ENCODE measurements at places on chromosomes 1 and 21.

DNA sequence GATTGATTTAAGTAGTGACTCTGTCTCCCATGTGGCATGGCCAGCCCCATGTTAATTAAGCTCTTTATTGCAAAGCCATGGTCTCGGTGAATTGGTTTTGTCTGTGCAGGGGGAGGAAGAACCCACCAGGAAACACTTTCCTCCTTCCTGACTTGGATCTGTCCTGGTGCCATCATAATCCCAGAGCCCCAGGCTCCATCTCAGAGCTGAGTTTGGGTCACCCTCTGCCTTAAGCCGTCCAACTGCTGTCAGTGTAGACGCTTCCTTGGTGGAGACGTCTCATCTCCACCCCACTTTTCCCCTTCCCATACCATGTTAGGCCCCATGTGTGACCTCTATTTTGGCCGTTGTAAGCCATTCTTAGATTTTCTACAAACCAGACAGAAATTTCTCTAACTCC, 36.0 kb upstream of the COL6A2 start:
- no peak for DNase-seq

- no peak for DNase-seq
Observed at GRCh38 chr1:188889166-188889565, 1588.5 kb downstream of the BRINP3 start.

DNA sequence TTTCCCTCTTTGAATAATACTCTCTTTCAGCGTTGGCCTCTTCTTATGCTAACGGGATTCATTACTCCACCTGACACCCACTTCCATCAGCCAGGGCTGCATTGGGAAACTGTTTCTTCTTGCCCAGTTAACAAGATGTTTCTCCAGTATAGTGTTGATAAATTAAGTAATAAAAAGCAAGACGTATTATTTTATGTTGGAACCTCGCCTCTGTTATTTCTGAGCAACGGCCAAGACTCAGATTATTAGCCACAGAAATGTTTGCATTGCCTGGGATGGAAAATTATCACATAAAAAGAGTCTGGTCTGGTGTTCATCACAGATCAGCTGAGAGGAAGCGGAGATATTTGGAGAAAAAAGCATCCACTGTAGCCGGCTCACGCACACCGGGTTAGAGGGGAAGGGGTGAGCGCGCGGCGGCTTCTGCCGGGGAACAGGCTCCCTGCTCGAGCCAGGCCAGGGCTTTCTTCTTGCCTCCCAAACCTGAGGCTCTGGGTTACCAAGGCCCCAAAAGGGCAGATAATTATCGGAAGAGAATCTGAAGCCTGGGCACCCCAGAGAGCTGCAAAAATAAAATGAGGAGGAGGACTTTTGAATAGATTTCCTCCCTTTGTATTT, 189.5 kb downstream of the PRDM16 start:
- DNase-seq = no peak

- DNase-seq = no peak
Observed at GRCh38 chr1:30842697-30843354, 65.7 kb downstream of the SDC3 start.

DNA sequence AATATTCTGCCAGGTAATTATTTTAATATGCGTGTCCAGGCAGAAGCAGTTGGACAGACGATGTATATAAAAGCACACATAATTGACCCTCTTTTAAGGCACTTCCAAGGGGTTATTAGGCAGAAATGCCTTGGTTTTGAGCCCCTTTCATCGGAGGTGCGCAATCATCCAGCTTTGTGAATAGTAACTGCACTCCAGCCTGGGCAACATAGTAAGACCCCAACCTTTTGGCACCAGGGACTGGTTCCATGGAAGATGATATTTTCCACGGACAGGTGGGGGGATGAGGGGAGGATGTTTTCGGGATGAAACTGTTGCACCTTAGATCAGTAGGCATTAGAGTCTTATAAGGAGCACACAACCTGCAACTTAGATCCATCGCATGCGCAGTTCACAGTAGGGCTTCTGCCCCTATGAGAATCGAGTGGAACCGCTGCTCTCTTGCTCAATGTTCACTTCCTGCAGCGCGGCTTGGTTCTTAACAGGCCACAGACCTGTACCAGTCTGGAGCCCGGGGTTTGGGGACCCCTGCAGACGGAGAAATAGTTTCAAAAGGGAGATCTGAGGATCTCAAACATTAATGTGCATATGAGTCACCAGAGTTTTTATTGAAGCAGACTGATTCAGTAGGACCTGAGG, 1.8 kb upstream of the MCOLN2 start:
- DNase-seq = peak; percentile 80

GRCh38 chr1:202263628-202264027, 70.0 kb downstream of the LGR6 start:
- no peak for DNase-seq

DNA sequence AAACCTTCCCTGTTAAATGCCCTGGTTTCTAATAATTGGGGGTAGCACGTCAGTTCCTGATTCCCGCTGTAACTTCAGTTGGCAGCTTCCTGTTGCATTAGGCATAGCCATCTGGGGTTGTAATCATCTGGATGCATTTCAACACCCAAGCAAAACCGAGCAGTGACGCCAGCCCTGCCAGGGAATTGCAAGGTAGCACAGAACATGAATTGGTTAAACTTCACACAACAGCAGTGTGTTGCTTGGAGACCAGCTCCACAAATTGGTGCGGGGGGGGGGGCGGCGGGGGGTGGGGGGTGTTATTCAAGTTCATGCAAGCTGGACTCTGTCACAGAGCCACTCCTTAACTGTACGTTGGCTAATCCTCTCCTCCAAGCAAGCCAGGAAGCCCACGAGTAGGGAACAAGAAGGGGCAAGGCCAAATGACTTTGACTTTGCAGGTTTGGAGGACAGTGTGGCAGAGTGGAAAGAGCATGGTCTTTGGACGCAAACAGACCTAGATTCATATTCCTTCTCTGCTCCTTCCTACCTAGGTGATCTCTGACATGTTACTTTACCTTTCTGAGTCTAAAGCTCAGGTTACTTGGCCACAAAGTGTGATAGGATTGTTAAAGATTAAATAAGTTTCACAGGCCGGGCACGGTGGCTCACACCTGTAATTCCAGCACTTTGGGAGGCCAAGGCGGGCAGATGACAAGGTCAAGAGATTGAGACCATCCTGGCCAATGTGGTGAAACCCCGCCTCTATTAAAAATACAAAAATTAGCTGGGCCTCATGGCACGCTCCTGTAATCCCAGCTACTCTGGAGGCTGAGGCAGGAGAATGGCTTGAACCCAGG, 4.7 kb downstream of the LAX1 start:
- no peak for DNase-seq

- DNase-seq = no peak
Observed at GRCh38 chr21:16573578-16573977, 843.8 kb downstream of the USP25 start.

GRCh38 chr1:34155860-34156259, 9.2 kb downstream of the CSMD2 start:
- DNase-seq = no peak

- peak; percentile 91 for DNase-seq
Observed at GRCh38 chr1:169427081-169427641, at the start of gene CCDC181. CCDC181 (minus strand) TSS chr1:169427474; CDS start chr1:169424927, 2,547 bp downstream.

- no peak for DNase-seq
Observed at GRCh38 chr1:115727706-115728249, 40.7 kb downstream of the CASQ2 start.

DNA sequence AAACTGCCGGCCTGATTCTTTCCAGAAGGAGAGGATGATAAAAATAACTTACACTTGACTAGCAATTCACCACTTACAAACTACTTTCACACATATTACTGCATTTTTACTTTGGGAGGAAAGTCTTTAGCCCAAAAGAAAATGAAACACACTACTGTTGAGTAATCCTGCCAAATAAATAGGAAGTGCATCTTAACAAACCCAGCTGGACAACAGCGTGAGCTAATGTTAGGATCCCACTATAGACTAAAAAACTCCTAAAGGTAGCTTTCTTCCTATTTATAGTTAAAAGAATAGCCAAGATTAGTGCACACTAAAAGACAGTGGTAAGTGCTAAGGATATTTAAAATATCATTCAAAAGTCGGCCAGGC, 83.8 kb downstream of the HSF2BP start:
- DNase-seq = no peak

DNA sequence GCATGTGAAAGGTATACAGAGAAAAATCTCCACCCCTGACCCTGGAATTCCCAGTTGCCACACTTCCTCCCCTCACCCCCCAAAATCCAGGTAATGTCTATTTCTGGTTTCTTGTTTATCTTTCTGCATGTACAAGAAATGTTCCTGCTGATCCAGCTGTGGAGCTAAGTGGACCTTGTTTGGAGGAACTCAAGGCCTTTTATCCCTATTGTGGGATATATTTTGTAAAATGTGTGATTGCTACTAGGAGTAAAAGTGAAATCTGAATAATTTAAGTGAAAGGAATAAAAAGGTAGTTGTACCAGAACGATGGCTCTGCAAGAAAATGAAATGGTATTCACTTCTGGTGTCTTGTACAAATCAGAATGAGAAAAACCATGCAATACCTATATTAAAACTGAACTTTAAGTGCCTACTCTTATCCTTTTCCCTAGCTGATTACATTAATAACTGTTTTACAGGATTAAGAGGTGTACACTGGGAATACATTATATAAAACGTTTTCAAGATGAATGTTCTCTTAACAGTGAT, 3.0 kb downstream of the SPEN start:
- no peak for DNase-seq

- DNase-seq = no peak
Observed at GRCh38 chr1:201790261-201790660, 38.7 kb upstream of the IPO9 start.

DNA sequence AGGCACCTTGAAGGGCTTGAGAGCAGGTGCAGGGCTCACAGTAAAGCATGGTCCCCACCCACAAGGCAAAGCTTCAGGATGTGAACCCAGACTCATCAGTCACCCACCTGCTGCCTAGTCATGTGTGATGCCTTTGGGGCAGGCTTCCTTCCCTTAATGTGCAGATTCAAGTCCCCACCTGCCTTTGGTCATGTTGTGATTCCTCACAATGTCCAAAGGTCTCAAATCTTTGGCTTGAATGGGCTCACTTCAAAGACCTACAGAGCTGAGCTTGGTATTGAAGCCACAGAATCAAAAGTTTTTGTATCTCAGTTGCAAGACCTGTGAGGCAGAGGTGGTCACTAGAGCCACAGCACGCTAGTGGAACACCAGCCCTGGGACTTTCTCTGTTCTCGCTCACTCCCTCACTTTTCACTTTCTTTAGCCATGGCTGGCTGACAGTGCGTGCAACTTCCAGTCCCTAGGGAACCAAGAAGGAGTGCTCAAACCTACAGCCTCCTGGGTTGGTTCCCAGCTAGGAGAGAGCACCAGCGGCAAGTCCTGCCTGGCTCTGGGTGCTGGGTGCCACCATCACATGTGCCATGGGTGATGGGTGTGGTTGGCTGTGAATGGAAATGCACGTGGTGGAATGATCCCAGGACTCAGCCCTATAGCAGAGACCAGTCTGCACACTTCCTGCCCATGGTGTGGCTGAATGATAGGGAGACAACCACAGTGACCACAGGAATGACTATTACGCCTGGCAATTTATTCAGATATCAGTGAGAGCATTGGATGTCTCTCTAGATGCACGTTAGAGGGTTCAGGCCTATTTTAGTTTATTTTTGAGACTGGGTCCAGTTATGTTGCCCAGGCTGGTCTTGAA, 26.4 kb upstream of the CLIC6 start:
- no peak for DNase-seq

- no peak for DNase-seq
Observed at GRCh38 chr1:55718758-55719671, 503.9 kb upstream of the USP24 start.

- no peak for DNase-seq
Observed at GRCh38 chr1:170749959-170750358, 86.0 kb downstream of the PRRX1 start.

- no peak for DNase-seq
Observed at GRCh38 chr1:157286096-157286495, 147.9 kb upstream of the ETV3 start.

DNA sequence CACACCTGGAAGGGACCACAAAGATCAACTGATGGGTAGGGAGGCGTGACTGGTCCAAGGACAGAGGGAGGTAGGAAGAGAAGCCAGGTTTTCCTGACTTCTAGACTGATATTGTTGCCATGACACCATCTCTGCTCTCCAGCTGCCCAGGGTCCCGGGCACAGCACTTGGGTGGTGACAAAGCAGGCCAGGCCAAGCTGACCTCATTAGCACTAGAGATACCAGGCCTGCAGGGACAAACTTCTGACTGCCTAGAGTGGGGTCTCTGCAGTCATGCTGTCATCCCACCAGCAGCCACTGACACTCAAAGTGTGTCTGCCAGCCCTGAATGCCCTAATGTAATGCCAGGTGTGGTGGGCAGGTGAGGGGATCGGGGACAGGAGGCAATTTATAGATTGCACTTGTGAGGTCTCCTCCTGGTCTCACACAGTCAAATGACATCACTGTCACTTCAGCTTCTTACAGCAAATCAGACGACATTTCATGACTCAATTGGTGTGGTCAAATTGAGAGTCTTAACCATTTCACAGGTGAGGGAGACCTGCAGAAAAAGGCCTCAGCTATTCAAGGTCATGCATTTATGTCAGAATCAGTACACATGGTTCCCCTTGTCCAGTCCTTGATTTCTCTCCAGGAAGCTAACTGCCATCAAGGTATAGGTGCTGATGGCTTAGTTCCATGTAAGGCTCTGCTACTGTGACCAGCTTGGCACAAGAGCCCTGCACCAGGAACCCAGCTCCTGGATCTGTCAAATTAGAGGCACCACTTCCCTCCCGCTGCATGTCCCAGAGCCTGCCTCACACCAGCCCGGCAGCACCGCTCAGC, 2.7 kb downstream of the SLC9A1 start:
- DNase-seq = peak; percentile 64

DNA sequence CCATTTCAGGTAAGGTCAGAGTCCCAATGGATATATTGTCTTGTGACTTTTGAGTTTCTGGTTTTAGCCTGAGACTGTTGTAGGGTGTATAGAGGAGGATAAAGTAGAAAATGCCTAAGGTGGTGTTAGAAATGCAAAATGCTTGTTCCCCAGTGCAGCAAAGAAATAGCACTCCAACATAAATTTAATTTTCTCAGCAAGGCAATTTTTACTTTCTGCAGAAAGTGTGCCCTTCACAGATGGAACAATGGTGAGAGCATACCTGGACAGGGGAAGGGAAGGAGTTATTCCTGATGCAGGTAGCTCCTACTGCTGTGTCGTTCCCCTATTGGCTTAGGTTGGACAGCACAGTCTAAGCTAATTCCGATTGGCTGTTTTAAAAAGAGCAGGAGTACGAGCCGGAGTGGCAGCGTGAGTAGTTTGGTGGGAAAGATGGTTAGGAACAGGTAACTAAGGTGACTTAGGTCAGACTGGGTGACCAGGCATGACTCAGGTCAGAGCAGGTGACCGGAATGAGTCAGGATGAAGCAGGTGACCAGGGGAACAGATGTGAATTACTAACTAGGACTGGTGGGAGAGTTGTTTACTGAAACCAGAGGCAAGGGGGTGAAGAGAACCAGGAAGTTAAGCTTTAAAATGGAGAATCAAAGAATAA, 21.5 kb downstream of the SPATA45 start:
- no peak for DNase-seq

GRCh38 chr1:155167166-155168104, 5.7 kb downstream of the KRTCAP2 start:
- peak; percentile 96 for DNase-seq

- no peak for DNase-seq
Observed at GRCh38 chr1:27570356-27570755, 33.6 kb downstream of the AHDC1 start.

- DNase-seq = no peak
Observed at GRCh38 chr1:209398313-209398991, 185.1 kb upstream of the CAMK1G start.

All from activated CD4-positive, alpha-beta T cell treated with anti-CD3 and anti-CD28 coated beads, Interleukin-2, amount 10 ng/mL, durations not matched to agents 24 days and 14 days (primary cell).